ENCODE measurements at places on chromosomes 13 and 19. TPM values are rescaled to one million over a fixed set of nuclear protein-coding genes. Genes with fewer than 3 reads are reported as not detected.

The KCNC3 gene
- 0.19 TPM for total RNA-seq

The ZNF578 gene
- total RNA-seq = 1.8 TPM

The ZNF441 gene
- 6.1 TPM for total RNA-seq

The B3GNT3 gene
- total RNA-seq = not detected

The LRRC63 gene
- under 0.01 TPM for total RNA-seq

The ZNF728 gene
- total RNA-seq = not detected

The RDH8 gene
- not detected for total RNA-seq

The CYP2A6 gene
- not detected for total RNA-seq

The KL gene
- under 0.01 TPM for total RNA-seq

The ZNF177 gene
- total RNA-seq = 0.72 TPM

The PRODH2 gene
- total RNA-seq = not detected

The OLFM4 gene
- total RNA-seq = not detected

The DIS3 gene
- 41.9 TPM for total RNA-seq

The TPT1 gene
- total RNA-seq = 4,524 TPM

The ATP4B gene
- total RNA-seq = not detected

The TNNT1 gene
- 2.2 TPM for total RNA-seq

The ELSPBP1 gene
- not detected for total RNA-seq

The GZMM gene
- not detected for total RNA-seq

The HRC gene
- total RNA-seq = not detected

The KRTDAP gene
- not detected for total RNA-seq

The C19orf67 gene
- total RNA-seq = not detected

The SSC5D gene
- total RNA-seq = 2.1 TPM

The SHISA7 gene
- not detected for total RNA-seq

The SYCN gene
- not detected for total RNA-seq

The TIMM13 gene
- total RNA-seq = 69.3 TPM

The FUT3 gene
- not detected for total RNA-seq

The PPM1N gene
- total RNA-seq = 0.90 TPM

The PRR19 gene
- 0.09 TPM for total RNA-seq

The ZIC2 gene
- not detected for total RNA-seq

The ZNF486 gene
- total RNA-seq = 5.7 TPM

The CBY2 gene
- total RNA-seq = not detected

The TNFSF9 gene
- 0.99 TPM for total RNA-seq
